ENCODE measurements at places on chromosomes 7 and 10.

- no peak for DNase-seq
Observed at GRCh38 chr10:14240253-14241189, 90.2 kb downstream of the FRMD4A start.

GRCh38 chr7:134618756-134619530 is 27.7 kb upstream of the BPGM start:
- no peak for DNase-seq

DNA sequence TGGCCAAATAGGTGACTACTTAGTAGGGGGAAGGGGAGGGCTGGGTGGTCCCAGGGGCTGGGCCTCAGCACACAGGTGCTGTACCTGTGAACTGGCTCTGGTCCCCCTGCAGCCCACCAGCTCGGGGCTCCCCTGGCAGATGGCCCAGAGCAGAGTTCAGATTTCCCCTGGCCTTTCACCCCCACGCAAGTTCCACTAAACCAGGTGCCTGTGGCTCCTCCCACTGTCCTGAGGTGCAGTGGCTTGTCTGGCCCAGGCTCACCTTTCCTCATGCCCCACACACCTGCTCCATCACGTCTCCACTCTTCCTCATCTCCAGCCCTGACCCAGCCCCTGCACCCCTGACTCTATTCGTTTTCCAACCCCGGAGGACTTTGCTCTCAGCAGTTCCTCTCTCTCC is 47.3 kb upstream of the OPALIN start:
- DNase-seq: no peak

GRCh38 chr10:5584895-5585516 is 60.2 kb downstream of the CALML3 start:
- DNase-seq: no peak

DNA sequence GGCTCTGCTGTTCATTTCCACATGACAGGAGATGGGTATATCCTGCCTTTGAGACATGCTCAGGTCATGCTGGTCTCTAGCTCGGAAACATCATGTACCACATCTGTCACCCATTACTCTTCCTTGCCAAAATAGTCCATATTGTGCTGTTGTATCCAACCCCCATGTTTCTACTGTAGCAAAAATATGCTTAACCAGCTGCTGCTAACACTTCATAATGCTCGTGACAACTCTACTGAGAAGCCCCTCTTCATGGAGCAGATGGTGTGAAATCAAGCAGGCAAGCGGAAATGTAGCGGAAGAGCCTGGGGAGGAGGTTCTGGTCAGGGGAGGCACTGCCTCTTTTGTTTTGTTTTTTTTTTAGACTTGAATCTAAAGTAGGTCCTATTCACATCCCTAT is 82.9 kb downstream of the NPY start:
- no peak for DNase-seq

GRCh38 chr10:12644380-12645144 is 295.2 kb downstream of the CAMK1D start:
- no peak for DNase-seq

GRCh38 chr7:150365673-150366398 is 2.8 kb upstream of the REPIN1 start:
- DNase-seq: no peak

DNA sequence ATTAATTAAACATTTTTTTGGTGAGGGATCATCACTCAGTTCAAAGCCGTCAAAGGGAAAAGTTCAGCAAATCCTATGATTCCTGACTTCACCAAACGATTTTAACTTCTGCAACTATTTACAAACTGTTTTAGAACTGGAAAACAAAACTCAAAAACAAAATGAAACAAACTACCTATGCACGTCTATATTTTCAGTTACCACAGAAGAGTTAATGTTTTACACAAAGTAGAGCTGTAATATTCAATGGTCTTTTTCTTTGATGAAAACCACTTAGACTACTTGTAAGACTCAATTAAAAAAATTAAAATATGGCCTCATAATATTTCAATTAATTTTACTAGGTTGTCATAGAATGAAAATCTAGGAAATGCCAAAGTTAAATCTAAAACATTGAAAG is 131.5 kb downstream of the ATE1 start:
- DNase-seq: no peak

All from smooth muscle cell of the brain vasculature (primary cell).